ENCODE measurements at places on chromosomes 13 and 19.

- no peak for DNase-seq
Observed at GRCh38 chr19:11268783-11269267, 6.5 kb upstream of the DOCK6 start.

- DNase-seq, result no peak
Observed at GRCh38 chr13:76129305-76130000, 493.3 kb downstream of the LMO7 start.

DNA sequence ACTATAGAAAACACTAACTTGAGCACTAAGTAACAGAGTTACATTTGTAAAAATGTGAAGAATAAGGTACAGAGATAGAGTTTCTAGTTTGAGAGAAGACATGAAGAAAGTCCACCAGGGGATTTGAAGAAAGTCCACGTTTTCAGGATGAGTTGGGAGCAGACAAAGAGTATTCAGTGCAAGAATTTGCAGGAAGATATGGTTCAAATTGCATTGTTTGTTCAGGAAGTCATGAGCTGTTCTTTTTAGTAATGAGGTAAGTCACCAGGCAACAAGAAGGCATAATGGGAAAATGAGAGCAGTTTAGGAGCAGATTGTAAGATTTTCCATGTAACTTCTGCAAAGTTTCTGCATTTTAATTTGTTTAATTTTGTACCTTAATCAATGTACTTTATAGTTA lies 618.0 kb downstream of the DACH1 start:
- DNase-seq, result no peak

DNA sequence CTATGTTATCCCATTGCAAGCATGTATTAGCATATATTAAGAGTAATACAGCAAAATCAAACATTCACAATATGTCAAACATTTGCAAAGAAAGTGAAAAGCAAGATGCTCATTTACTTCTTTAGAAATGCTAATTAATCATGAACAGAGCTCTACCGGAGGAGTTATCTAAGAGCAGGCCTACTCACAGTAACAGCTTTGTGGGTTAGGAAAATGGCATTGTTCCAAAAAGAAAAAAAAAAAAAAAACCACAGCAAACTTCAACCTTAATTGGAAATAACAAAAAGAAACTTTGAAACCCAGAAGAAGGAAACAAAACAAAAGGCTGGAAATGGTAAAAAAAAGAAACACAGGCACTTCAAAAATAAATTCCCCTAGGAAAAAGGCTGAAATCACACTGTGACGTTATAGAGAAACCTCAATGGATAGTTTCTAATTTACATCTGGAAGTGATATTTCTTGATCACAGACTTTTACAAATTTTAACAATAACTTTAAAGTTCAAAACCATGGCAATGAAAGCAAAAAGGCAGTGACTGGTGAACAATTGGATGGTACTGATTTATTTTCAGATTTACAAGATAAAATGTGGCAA lies 1236.8 kb upstream of the SPRY2 start:
- DNase-seq, result no peak

DNA sequence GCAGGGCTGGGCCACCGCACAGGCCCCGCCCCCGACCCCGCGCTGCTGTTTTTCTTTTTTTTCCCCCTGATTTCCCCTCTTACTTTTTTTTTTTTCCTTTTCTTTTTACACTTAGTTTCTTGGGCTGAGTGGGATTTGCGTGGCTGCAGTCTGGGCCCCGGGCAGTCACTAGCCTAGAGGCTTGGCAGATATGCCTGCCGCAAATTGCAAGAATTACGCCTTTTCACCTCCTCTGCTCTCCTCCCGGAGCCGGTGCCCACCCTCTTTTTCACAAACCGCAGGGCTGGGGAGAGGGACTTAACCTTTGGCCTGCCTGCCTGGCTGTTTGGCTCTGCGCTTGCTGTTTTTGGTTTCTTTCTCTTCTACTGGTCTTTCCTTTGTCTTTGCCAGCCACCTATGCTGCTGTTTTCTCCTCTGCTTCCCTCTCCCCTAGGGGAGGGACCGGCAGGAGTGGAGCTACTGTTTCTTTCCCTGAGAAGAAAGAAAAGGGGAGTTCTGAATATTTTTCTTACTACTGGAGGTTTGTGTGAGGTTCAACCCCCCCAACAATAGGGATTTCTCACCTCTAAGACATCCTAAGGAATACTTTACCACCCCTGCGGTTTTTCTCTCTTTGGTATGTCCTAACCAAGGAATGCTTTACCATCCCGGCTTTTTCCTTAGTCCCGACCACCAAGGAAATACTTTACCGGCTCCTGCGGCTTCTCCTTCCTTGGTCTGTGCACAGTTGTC lies 11.0 kb downstream of the ZNF552 start:
- DNase-seq, result no peak

DNA sequence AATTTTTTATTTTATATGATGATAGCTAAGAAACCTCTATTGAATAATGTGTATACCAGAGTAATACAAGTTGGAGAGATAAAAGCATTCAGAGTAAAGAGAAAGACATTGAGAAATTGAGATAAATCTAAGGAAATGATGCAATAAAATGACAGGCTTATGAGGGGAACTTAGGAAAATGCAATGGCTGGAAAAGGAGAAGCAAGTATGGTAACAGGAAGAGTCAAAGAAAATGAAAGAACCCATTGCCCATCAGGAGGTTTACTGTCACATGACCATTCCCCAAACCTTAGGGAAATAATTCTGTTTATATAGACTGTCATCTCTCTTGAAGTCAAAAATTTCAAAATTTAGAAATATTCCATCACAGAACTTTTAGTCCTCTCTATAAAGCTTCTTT lies 808.0 kb upstream of the PRR20A start:
- DNase-seq, result no peak

GRCh38 chr13:51122868-51123566 lies 11.9 kb upstream of the C13orf42 start:
- no peak for DNase-seq

DNA sequence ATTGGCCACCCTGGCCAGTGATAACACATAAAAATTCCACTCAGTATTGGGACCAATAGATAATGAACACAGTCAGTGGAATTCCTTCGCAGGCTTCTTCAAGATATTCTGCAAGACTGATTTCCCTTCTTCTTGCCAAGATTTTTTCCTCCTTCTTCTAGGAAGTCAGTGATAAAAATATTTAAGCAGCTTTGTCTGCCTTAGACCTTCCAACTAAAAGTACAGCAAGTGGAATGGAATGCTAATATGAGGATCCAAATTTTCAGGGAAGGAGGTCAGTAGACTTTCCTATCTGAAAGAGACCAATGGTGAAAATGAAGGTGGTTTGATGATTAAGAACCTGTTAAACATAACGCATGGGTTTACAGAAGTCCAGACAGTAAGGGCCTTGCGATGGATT lies 9.6 kb downstream of the STARD13 start:
- no peak for DNase-seq

DNA sequence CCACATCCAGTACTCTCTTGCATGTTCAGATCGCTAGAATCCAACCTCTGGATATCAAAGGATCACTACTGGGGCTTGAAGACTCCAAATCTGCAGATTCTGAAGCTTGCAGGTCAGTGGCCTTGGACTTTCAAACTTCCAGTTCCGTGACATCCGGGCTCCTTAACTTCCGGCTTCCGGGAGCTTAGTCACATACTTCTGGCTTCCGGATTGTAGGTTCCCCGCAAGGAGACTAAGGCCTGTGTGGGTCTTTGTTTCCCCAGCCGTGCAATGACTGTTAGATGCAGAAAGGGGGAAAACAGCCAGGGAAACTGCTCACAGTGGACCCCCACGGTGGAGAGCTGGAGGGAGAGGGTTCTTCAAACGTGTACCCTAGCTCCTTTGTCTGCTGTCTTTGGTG lies 41.4 kb downstream of the ZNF333 start:
- DNase-seq, result no peak

GRCh38 chr13:77386880-77387606 lies 60.1 kb upstream of the MYCBP2 start:
- no peak for DNase-seq

GRCh38 chr13:51596541-51596940 lies 12.3 kb downstream of the WDFY2 start:
- no peak for DNase-seq

DNA sequence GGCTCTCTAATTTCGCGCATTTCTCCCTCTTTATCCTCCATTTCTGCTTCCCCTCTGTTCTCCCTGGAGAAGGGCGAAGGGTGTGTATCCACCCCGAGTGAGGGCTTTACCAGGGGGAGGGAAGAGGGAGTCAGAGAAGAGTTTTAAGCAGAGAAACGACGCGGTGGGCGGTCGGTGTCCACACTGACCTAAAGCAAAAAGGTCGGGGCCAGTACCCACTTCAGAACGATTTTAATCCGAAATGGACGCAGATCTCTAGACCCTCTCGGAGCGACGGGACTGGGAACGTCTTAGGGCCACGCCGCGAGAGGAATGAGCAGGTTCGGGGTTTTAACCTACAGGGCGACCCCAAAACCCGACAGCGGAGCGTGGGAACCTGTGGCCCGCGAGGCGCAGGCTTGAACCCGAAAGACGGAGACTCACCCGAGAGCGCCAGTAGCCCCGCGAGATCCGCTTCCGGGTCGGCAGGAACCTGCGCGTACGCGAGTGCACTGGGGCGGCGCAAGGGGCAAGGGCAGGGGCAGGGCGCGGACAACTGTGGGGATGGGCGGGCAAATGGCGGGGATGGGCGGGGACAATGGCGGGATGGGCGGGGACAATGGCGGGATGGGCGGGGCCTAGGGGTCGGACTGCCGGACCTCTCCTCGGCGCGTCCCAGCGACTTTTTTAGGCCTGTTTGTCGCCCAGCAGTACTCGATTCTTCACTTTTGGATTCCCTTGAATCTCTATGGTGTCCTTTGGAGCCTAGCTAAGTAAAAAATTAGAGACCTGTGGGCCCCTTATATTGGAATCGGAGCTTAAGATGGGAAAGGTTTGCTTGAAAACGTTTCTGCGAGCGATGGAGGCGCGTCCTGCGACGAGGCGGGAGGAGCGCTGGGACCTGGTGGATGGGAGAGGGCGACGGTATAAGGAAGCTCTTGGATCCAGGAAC lies at the start of gene ZNF677:
ZNF677 (minus strand) TSS at position 463 of the 931 bp plus-strand sequence. CDS start 3,323 bp downstream, outside the sequence.
- peak; percentile 68 for DNase-seq

DNA sequence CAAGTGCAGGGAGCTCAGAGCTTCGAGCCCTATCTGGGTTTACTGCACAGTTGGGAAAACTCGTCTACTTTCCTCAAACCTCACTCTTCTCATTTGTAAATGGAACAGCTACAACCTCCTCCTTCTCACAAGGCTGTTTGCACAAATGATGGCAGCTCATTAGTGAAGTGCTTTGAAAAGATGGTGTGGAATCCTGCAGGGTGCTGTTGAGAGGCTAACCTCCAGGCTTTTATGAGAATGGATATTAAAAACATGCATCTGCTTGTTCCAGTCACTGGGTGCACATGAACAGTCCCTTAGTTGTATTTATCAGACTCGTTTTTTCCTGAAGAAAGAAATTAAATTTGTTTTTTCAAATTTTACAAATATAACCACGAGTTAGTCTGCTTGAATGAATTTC lies 36.6 kb downstream of the PCDH8 start:
- no peak for DNase-seq

GRCh38 chr19:39133431-39134270 lies 8.1 kb downstream of the PAK4 start:
- DNase-seq, result no peak

- no peak for DNase-seq
Observed at GRCh38 chr13:84439108-84439507, 556.8 kb upstream of the SLITRK1 start.

GRCh38 chr13:101406791-101407190 lies 9.5 kb downstream of the NALCN start:
- no peak for DNase-seq

DNA sequence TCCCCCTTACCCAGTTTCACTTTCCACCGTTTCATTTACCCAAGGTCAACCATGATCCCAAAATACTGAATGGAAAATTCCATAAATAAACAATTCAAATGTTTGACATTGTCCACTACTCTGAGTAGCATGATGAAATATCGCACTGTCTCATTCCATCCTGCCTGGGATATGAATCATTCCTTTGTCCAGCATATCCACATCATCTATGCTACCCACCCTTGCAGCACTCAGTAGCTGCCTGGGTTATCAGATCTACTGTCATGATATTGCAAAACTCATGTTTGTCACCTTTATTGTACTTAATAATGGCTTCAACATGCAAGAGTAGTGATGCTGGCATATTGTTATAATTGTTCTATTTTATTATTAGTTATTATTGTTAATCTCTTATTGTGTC lies 263.9 kb upstream of the NBEA start:
- DNase-seq, result no peak

DNA sequence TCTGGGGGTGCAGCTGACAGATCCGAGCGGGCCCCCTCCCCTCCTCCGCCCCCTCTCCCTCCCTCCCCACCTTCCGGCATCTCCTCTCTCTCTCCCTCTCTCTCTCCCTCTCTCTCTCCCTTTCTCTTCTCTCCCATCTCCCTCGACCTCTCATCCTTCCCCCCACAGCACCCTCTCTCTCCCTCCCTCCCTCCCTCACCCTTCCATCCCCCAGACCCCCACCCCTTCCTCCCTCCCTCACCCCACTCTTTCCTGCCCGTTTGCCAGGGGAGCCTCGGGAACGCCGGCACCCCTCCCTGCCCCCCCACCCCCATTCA lies 666 bp downstream of the CELF5 start:
- no peak for DNase-seq

DNA sequence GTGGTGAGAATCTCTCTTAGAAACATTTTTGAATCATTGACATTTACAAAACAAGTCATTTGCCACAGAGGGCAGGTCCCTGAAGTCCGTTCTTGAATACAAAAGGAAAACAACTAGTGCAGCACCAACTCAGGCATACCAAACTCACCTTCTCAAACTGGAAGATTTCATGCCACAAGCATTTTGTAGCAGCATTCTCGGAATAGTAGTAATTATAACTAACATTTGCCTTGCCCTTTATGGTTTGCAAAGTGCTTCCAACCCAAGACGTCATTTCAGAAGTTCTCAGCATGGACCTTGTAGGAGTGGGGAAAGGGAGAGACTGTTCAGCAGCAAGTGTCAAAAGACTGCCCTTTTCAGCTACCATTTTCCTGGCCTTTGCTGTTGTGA lies 344.6 kb downstream of the RFC3 start:
- no peak for DNase-seq

DNA sequence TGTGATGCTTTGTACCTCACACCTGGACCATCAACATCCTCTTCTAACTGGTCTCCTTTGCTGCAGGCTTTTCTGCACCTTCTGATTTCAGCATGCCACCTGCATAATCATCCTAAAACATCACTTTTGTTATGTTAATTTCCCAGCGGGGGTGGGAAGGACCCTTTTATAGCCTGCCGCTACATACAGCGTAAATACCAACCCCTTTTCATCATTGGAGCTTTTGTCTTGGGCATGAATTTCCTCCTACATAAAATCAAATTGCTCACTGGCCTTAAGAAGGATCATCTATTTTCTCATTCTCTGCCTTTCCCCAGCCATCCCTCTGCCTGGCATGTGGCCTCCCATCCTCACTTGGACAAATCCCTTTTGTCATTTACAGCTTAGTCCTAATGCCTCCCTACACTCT lies 124.7 kb downstream of the RBM26 start:
- no peak for DNase-seq

DNA sequence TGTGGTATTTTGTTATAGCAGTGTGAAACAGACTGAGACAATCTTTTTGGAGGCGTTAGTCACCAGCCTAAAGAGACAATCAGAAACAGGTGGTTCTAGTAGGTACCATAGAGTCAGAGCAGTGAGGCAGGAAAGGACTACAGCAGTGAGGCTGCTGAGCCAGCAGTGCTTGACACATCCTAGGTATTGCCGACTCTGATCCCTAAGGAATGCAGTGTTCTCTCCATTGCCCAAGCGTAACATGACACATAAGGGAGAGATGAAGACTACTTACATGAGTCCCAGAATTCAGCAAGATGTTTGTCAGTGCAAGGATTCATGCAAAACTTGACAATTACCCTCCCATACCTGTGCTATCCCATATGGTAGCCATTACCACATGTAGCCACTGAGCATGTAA lies 62.4 kb upstream of the XPO4 start:
- no peak for DNase-seq
